ENCODE measurements at places on chromosomes 7 and 10. TPM values are rescaled to one million over a fixed set of nuclear protein-coding genes. Genes with fewer than 3 reads are reported as not detected.

The KLF14 gene
- not detected for total RNA-seq

The TFPI2 gene
- not detected for total RNA-seq

The MLXIPL gene
- not detected for total RNA-seq

The CARD11 gene
- total RNA-seq, result 118 TPM
